ENCODE measurements at places on chromosomes 2 and 18.

GRCh38 chr18:10930076-10930475, 219.3 kb downstream of the PIEZO2 start:
- no peak for DNase-seq

DNA sequence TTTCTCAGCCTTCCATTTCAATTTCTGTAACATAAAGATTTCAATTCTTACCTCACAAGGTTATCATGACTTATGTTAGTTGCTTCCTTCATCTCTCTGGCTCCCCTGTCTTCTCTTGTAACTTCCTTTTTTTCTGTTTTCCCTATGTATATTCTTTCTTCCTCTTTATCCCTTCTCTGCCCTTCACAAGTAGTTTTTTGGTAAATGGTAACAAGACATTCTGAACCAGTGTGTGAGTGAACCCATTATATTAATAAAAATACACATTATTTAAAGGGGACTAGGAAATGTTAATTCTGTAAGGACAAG, 8.4 kb downstream of the ACSL3 start:
- DNase-seq = peak; percentile 52

GRCh38 chr2:65388596-65389390, 43.6 kb downstream of the SPRED2 start:
- no peak for DNase-seq

DNA sequence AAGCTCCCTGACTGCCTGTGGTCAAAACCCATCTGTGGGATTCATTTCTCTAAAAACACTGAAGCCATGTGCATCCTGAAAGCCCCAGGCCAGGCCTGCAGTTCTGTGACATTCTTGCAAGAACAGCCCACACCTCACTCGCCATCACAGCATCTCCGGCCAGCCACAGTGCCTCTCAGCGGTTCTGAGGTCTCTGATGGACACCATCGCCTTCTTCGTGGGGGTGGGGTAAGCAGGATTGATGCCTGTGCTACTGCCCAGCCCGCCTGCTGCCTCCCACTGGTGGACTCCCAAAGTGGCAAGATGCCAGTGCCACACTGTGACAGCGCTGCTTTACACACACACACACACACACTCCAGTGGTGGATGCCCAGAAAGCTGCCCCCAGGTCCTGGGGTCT, 5.2 kb upstream of the PRLH start:
- no peak for DNase-seq

DNA sequence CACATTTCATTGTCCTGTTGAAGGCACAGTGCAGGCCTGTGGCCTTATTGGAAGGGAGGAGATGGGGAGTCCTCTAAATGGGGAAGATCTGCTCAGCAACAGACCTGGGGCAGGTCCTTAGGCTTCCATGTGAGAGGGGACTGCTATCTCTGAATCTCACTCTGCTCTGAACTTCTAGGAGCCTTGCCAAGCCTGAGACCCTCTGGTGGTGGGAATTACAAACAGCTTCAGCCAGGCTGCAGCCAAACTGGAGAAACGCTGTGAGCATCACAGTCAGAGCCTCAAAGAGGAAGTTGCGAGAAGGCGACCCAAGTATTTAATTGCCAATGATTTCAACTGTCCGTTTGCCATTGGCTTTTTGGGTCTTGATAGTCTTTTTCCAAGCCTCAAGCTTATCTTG, 66.8 kb upstream of the MC2R start:
- DNase-seq = no peak

- peak; percentile 91 for DNase-seq
Observed at GRCh38 chr2:217901835-217902378, 100.9 kb downstream of the TNS1 start.

GRCh38 chr18:58362027-58362575, 266.8 kb downstream of the ALPK2 start:
- peak; percentile 97 for DNase-seq

DNA sequence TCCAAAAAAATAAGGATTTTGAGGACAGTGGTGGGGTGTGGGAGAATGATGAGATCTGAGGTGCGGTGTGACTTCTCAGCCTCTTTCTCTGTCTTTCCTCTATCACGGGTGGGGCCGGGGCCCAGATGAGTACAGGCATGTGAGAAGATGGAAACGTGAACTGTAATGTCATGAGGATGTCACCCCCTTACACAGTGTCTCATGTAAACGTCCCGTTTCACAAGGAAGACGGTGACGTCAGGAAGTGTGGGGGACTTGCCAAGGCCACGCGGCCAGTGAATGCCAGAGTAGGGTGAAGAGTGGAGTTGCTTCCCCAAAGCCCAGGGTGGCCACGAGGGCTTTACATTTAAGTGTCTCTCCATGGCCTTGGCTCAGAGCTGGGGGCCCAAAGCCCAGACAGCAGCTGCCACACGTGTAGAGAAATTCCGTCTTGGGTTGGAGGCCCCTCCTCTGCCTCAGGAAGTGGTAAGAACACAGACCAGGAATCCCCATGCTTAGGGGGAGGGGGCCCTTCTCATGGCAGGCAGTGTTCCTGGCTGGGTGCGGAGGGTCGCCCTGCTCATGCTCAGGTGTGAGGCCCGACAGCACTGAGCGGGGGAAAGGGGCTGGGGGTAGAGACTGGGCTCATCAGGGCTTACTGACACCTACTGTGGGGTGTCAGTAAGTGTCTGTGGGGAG, 80.9 kb upstream of the SMAD7 start:
- peak; percentile 95 for DNase-seq

DNA sequence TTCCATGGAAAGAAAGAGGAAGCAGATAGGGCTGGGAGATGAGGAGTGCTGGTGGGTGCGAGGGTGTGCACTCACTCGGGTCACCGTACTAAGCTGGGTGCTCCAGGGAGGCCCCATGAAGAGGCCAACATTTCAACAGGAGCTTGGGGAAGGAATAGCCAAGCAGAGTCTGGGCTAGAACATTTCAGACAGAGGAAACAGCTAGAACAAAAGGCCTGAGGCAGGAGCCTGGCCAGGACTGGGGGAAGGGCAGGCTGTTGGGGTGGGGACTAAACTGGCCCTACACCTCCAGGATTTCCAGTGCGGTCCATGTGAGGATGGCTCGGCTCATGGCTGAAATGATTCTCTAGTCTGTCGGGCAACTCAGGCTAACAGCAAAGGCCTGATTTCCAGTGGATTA, 90.8 kb downstream of the ZFP36L2 start:
- DNase-seq = no peak

DNA sequence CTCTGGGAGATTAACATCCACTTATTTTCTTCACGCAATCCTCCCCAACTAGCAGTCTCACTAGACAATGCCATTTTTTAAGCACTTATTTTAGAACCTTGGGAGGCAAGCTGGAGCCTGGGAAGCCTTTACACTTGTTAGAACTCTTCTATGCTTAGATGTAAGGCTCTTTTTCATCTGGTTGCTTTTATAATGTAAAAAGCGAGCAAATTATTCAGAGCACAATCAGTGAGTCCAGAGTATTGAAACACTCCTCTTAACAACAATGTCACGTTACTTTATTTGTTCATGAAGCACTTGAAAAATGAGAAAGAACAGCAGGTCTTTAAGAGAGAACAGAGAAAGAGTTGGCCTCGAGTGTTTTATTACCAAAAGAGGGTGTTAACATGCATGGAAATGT, 84.1 kb upstream of the SLC8A1 start:
- no peak for DNase-seq

DNA sequence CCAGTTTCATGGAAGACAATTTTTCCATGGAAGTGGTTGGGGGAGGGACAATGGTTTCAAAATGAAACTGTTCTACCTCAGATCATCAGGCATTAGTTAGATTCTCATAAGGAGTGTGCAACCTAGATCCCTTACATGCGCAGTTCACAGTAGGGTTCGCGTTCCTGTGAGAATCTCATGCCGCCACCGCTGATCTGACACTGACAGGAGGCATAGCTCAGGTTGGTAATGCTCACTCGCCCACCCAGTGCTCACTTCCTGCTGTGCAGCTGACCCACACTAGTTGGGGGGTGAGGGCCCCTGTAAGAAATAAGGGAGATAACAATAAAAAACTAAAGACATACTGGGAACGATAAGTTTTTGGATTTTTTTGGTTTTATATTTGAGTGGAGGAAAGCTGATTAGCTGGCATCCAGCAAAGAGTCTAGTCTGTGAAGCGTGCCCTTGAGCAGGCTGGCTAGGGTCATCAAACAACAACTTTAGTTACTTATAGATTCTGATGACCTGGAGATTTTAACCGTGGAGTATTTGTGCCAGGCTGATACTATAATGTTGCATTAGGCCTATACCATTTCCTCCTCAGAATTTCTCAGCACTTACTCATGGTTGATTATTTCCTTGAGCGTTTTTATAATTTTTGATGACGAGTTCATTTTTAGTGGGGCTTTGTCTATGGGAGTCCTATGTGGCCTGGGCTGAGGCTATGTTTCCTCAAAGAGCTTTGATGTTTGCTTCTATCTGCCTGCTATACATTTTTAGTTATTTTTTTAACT, 6.3 kb upstream of the MCFD2 start:
- DNase-seq = no peak

GRCh38 chr2:230827774-230828271, 36.9 kb upstream of the ITM2C start:
- no peak for DNase-seq

DNA sequence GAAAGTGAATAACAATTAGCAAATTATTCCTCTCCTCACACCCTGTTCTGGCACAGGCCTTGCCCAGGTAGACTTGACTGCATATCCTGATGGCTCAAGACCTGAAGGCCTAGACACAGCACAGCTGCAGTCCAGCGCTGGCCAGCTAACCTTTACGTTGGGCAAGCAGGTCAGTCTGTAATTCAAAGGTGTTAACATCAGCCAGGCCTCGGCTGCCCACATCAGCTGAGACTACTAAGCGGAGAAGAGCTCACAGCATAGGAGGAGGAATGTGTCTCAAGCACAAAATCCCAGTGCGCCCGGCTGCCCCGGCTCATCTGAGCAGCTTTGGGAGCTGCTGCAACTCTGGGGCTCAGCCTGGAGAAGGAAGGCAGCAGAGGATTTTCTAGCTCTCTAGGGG, 33.5 kb upstream of the OTOF start:
- DNase-seq = no peak

DNA sequence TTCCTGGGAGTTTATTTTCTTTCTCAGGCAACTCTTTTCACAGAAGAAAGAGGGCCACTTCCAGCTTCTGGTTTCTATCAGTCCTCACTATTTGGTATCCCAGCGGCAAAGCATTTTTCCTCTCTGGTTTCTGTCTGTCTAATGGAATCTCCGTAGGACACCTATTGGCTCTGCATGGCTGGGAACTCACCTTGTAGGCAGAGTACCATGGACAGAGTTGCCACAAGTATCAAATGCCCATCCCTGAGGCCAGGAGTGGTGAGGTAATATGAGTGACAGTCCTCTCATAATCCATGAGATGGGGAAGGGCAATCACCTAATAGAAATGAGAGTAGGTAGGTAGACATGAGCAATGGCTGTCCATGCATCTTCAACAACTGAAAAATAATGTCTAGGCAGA, 369.5 kb upstream of the PIK3C3 start:
- no peak for DNase-seq

DNA sequence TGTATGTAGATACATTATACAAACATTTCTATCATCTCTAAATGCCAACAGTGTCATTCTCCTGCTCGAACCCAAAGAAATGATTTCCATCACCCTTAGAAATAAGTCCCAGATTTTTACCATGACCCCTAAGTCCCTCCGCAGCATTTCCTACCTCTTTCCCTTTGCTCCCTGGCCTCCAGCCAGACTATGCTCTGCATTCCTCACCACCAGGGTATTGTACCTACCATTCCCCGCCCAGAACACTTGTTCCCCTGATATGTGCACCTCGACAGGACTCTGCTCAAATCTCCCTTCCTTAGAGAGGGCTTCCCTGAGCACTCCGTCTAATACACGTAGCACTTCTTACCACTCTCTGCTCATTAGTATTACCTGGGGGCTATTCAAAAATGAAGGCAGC, 630.2 kb downstream of the ARHGAP15 start:
- DNase-seq = no peak

DNA sequence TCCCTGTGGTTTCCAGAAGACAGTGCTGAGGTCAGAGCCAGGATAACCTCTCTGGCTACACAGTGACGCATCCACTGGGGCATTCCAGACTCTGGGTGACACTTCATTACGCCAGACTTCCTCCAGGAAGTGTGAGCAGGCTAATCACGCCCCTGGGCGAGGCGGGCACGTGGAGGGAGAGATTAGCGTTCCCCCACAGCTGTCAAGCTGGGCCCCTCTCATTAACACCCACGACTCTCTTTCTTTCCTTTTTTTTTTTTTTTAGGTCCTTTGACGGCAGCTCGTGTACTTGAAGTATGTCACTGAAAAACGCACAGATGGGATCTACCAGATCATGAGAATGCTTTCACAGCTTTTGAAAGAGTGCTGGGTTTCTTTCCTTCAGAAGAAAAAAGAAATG, 274.6 kb downstream of the AFF3 start:
- DNase-seq = peak; percentile 90

- no peak for DNase-seq
Observed at GRCh38 chr2:6556755-6557154, 309.0 kb downstream of the CMPK2 start.

DNA sequence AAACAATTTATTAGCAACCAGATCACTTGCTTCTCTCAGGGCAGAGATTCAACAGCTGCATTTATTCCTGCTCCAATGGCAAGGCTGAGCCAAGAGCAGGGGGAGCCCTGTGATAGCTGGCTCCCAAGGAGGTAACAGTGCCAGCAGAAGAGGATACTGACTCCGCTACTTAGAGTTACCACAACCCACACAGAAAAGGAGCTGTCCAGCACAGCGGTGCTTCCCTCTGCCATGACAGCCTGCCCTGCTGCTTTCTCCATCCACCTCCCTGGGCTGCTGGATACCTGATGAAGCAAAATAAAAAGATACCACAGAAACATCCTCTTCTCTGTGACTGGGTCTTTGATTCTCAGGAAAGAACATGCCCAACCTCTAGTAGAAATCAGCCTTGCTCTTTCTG, 467.2 kb downstream of the LRRTM4 start:
- no peak for DNase-seq

GRCh38 chr2:212903413-212903812, 248.0 kb downstream of the IKZF2 start:
- DNase-seq = no peak

DNA sequence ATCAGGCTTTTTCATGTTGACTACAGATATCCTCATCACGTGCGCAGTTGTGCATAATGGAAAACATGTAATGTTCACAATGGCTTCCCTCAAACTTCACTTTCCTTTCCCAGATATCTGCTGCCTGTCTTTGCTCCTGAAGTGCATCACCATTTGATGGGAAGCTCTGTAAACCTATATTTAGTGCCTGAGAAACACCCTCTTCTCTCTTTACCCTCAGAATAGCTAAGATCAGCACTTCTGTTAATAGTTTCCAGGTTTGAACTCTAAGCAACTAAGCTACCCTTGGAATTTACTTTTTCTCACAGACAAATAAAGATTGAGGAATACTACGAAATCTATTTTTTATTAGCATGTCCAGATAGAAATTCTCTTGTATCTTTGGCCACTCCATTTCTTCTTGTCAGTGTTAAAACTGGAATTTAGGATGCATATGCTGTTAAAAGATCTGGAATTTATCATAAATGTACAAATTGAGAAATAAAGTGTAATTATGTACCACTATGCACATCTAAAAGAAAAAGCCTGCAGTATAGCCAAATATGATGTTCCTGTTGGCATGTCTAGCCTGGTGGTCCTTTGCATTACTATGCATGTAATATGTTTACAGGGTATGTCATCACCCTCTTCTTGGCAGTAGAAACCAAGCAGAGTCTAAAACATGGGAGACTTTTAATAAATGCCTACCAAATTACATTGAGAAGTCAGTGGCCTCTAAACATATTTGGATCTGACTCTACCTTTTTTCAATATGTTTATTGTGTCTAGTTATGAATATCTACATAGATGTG, 278.7 kb downstream of the FIGN start:
- DNase-seq = no peak

All from suppressor macrophage treated with lipopolysaccharide for 1 hour (primary cell).